ENCODE measurements at places on chromosomes 4 and X.

GRCh38 chr4:182770259-182770995, 146.8 kb downstream of the DCTD start:
- DNase-seq = no peak

DNA sequence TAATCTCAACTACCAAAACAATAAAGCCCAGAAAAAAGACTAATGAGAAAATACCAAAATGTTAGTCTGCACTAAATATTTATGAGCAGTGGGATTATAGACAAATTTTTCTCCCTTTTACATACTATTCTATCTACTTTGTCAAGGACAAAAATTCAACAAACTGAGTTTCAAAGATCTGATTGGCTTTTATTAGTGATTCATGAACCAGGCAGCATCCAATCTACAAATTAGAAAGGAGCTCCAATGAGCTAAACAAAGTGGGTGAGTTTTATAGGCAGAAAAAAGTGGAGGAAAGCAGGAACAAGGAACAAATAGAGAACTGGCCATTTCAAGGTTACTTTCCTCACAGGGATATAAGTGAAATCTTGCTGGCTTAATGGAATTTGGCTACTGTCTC, 24.4 kb upstream of the SH3KBP1 start:
- DNase-seq = no peak

DNA sequence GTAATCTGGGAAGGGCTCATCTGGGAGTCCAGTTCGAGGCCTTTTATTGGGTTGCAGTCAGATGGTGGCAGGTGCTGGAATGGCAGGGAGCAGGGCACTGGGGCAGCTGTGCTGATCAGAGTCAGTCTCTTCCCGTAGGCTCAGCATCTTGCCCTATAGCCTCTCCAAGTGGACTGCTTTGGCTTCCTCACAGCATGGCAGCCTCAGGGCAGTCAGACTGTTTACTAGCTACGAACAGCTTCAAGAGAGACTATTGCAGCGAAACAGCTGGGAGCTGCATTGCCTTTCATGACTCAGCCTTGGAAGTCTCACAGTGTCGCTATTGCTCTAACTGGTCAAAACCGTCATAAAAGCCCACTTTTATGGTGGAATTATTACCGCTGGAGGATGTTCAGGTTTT, 26.8 kb upstream of the DUSP21 start:
- DNase-seq = no peak

GRCh38 chr4:140233791-140234696, 80.1 kb upstream of the MAML3 start:
- DNase-seq = no peak

GRCh38 chrX:19673375-19674040, 158.2 kb upstream of the MAP3K15 start:
- peak; percentile 76 for DNase-seq

- DNase-seq = no peak
Observed at GRCh38 chr4:141570290-141570689, 66.1 kb upstream of the IL15 start.

DNA sequence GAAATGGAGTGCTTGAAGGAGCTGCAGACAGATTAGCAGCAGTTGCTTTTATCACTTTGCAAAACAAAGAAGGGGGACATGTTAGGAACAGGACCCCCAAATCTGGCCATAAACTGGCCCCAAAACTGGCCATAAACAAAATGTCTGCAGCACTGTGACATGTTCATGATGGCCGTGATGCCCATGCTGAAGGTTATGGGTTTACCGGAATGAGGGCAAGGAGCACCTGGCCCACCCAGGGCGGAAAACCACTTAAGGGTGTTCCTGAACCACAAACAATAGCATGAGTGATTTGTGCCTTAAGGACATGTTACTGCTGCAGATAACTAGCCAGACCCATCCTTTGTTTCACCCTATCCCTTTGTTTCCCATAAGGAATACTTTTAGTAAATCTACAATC, 79.6 kb upstream of the GC start:
- DNase-seq = no peak

- DNase-seq = no peak
Observed at GRCh38 chr4:2649604-2650114, 106.5 kb downstream of the TNIP2 start.

DNA sequence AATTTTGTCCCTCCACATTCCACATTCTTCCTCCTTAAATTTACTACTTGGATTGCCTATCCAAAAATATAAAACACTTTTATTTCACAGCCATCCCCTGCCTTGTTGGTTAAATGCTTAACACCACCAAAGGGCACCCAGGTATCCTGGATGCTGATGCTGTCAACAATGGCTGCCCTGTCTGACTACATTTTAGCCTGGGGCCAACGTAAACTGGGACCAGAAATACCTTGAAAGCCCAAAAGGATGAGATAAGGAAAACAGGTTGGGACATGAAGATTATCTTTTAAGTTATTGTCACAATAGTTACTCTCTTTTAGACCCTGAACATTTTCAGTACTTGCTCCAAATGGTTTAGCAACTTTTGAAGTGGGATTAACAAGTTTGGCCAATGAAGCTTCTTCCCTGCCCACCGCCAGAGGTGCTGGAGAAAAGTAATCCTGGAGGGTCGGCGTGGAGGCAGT, 775 bp upstream of the YIPF6 start:
- no peak for DNase-seq

Data from AG09319 (cell line).